ENCODE measurements at places on chromosomes 5 and 9.

GRCh38 chr9:21510806-21511205 lies 28.7 kb upstream of the IFNE start:
- DNase-seq, result no peak

- no peak for DNase-seq
Measured at GRCh38 chr9:114938687-114939575, 8.5 kb upstream of the TNFSF8 start.

GRCh38 chr9:128702949-128703615 lies 779 bp downstream of the PKN3 start:
- DNase-seq, result peak; percentile 25

- DNase-seq, result no peak
Measured at GRCh38 chr5:31153521-31153920, 40.0 kb upstream of the CDH6 start.

- no peak for DNase-seq
Measured at GRCh38 chr9:113397203-113397631, 3.9 kb downstream of the ALAD start.

DNA sequence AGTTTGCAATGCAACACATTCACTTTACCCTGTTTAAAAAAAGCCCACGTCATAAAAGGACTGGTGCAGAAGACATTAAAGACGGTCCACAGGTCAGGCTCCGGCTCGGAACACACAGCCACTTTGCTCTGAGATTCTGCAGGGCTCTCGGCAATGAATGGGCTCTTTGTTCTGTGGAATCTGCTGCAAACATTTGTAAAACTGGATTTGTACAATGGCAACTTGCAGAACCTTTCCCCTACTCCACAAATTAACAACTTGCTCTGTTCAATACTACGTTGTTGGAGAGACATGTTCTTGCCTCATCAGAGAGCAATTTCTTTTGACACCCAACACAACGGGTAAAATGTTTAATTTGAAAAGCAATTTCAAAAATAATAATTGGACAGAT lies 13.0 kb upstream of the NR5A1 start:
- DNase-seq, result peak; percentile 60

DNA sequence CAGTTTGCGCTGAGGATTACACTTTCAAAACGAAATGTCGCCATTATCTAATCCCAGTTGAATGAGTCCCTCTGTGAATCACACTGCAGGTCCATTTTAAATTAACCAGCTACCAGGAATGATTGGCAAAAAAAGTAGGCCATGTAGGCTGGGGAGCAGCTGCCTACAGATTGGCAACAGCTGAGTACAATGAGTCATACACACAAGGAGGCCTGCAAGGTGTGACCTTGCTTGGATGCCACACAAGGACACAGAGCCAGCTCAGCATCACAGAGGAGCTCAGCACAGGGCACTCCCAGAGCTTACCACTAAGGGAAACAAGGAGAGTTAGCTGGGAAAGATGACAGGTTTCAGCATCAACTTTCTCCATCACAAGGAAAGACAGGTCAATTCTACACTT lies 12.9 kb downstream of the HAVCR1 start:
- no peak for DNase-seq

DNA sequence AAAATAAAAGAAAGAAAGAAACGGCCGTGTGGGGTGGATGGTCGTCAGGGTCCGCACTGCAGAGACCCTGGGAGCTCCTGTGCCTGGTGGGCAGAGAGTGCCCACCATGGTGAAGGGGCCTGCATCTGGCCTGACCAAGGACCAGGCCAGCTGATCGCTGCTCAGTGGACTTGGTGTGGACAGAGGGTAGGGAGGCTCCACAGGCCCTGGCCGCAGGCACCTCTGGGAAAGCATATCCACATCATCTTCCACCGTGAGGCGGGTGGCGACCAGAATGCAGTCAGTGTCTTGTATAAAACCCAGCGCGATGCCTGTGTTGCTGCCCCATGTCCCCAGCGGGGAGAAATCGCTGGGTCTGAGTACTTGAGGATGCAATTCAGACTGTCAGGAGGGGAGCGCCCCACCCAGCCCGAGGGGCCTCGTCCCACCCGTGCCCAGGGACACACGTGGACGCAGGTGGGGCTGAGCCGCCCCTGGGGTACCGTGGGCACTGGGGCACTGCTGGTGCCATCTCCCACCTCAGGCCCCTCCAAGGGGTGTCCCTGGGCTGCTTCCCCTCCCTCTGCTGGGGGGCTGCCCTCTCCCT lies 27.8 kb upstream of the SLC6A19 start:
- DNase-seq, result peak; percentile 12

DNA sequence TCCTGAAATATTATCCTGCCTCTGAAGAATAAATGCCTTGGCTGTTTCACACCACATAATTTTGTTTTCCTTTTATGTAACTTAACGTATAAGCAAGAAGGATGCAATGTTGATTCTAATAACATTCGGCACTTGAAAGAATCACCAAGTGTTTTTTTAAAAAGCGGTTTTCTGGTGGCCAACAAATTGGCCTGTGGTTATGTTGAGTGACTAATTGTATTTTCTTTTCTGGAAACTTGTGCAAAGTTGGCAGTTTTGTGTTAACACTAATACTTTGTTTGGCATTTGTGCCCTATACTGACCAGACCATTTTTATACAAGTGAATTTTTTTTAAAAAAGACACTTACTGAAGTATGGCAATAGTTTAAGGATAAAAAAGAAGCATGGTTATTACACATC lies 452.7 kb downstream of the BNC2 start:
- DNase-seq, result no peak

GRCh38 chr9:85944672-85945071 lies 3.7 kb downstream of the NAA35 start:
- no peak for DNase-seq

- DNase-seq, result no peak
Measured at GRCh38 chr5:117615226-117615625, 1040.6 kb upstream of the SEMA6A start.

DNA sequence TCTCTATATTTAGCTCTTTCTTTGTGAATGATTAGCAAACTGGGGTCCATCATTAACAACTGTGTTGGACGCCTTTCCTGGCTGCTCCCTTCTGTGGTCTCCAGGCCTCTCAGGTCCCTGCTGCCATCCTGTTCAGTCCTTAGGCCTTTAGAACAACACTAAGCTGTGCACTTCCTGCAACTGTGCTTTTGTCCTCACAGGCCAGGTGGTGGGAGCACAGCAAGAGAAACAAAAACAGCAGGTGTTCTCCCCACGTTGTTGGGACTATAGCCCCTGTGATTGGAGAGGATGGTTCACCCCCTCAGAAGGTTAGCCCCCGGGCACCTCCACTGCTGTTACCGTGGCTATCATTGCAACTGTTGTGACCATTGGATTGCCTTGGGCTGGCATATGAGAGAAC lies 41.7 kb upstream of the CLINT1 start:
- no peak for DNase-seq

DNA sequence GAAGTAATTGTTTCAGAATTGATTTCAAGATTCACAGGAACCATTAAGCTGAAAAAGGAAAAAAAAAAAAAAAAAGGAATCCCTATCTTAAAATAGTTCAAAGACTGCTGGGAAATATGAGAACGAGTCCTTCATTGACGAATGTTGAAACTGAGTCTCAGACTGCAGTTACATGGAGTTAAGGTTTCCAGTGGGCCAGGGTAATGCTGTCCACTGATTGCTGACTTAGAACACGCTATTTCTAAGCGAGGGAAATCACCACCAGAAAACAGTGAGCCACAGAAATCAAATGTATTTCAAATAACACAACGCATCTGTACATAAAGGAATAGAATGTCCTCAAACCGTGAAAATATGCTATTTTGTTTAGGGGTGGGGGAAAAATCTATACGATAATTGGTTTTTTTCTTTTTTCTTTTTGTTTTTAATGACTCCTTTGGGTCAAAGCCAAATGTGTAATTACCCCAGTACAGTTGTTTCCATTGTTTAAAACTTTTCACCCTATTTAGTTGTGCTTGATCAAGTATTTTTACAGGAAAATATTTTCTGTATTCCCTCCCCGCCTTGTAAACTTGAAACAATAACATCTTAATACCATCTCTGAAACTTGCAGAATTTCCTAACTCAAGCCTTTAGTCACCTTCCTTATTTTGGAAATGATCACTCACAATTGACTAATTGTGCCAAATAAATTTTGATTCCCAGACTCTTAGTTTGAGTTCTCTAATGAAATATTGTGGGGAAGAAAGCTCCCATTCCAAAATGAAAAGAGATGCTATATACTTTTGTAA lies 208.3 kb downstream of the MCTP1 start:
- no peak for DNase-seq

DNA sequence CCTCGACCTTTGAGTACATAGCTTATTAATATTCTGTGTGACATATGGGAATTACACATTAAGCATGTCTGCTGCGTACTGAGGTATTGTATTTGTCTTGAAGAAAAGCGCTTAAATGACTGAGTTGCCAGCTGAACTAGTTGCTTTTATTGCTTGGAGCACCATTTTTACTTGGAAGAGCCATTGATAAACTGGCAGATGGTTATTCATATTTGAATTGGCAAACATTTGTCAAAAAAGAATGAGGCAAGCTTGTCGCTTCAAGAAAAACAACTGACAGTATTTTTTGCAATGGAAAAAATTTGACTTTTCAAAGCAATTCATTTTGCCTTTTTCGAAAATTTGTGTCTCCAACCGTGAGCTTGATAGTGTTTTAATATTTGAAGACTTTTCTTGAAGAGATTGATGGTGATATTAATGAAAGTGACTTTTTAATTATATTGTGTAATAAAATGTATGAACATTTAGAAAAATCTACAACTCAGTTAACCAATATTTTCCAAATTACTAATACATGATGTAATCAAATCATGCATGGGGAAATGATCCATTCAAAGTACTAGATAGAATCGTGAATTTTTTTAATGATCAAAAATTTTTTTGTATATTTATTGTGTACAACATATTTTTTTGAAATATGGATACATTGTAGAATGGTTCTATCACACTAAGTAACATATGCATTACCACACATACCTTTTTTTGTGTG lies 55.1 kb upstream of the CCDC152 start:
- DNase-seq, result no peak

DNA sequence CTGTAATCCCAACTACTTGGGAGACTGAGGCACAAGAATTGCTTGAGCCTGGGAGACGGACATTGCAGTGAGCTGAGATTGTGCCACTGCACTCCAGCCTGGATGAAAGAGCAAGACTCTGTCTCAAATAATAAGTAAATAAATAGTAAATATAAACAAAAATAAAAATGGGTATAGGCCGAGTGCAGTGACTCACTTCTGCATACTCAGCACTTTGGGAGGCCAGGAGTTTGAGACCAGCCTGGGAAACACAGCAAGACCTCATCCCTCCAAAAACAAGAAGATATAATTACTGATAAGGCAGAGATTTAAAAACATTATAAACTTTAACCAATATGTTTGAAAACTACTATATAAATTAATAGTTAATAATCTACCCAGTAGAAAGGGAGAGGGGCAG lies 37.8 kb upstream of the SUSD1 start:
- DNase-seq, result no peak

DNA sequence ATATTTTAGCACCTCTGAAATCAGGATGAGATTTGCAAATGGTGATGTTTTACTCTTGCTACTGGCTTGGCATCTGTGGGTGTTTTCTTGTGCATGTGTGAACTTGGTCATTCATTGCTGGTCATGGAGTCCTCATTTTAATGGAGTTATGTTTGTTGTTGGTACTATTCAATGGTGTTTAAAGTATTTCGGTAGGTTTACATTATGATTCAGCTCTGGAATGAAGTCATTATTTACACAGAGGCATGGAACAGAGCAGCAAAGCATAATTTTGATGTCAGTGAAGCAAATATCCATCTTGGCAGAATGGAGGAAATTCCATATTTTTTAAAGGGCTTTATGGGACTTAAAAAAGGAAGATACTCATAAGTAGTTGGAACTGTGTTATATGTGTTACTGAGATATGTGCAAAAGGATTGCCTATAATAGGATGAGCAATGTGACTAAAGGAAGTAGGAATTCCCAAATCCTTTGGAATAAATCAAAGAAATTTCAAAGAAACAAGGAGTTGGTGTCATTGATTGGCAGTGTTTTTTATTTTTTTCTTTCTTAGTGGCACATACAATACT lies 147.4 kb downstream of the ACTBL2 start:
- DNase-seq, result no peak

- DNase-seq, result no peak
Measured at GRCh38 chr5:34847056-34847455, 8.1 kb downstream of the TTC23L start.

DNA sequence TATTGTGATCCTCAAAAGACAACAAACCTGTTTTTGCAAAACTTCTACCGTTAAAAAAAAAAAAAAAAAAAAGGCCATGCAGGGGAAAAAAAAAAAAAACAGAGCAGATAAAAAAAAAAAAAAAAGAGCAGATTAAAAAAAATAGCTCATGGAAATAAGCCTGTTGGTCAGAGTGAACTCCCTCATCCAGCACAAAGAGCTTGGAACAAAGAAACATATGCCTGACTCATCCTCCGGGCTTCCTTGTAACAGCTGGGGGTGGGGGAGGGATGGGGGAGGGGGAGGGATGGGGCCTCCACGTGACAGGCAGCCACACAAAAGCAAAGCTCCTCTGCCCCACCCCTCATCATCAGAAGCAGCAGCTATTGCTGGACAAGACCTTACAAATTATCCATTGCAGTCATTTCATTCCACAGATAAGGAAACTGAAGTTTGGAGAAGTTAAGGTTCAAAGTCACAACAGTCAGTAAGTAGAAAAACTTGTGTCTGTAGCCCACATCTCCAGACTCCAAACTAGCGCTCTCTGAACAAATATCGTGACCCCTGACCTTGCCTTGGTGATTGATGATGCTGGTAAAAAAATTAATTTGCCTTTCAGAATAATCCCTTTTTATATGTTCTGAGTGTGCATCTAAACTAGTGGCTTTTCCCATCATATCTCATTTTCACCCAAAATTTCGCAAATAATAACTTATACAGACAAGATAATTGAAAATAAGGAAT lies 38.9 kb downstream of the SLC35D2 start:
- peak; percentile 74 for DNase-seq

GRCh38 chr5:102511666-102512065 lies 12.9 kb upstream of the SLCO6A1 start:
- DNase-seq, result no peak

GRCh38 chr5:123000731-123001130 lies 35.8 kb downstream of the PPIC start:
- no peak for DNase-seq

DNA sequence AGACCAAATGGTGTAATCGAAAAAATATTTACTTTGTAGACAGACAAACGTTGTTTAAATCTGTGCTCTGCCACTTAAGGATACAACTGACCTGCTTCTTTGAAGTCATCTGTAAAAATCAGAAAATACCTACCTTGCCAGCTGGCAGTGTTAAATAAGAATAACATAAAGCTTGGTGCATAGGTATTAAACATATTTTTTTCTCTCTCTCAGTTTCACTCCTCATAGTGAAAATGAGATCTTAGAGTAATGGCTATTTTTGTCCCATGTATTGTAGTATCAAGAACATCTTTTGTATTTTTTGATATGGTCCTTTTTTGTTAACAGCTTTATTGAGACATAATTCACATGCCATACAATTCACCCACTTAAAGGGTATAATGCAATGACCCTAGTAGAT lies 17.9 kb upstream of the RANBP17 start:
- no peak for DNase-seq
